ENCODE measurements at places on chromosomes 11 and 22.

- no peak for DNase-seq
Observed at GRCh38 chr11:102256251-102256650, 61.0 kb upstream of the BIRC3 start.

GRCh38 chr11:133382131-133382812 is 150.0 kb downstream of the OPCML start:
- no peak for DNase-seq

- no peak for DNase-seq
Observed at GRCh38 chr11:112042161-112042960, 17.2 kb downstream of the DLAT start.

DNA sequence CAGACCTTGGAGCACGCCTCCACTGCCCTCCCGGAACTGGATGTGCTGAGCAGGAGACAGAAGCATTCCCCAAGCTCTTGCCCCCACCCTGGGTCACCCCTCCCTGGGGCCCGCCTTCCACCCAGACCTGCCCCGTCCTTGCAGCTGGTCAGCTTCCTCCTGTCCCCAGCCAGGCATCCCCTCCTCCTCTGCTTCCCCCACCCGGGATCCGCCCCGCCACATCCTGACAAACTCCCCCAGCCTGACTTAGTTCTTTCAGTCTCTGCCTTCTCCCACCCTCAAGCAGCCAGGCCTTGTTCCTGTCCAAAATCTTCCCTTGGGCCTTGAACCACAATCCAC is 1.1 kb upstream of the PLXNB2 start:
- no peak for DNase-seq

GRCh38 chr22:33832558-33833151 is 87.6 kb downstream of the LARGE1 start:
- no peak for DNase-seq

Measured in NCI-H1048 (cell line).